ENCODE measurements at places on chromosomes 11 and 22.

DNA sequence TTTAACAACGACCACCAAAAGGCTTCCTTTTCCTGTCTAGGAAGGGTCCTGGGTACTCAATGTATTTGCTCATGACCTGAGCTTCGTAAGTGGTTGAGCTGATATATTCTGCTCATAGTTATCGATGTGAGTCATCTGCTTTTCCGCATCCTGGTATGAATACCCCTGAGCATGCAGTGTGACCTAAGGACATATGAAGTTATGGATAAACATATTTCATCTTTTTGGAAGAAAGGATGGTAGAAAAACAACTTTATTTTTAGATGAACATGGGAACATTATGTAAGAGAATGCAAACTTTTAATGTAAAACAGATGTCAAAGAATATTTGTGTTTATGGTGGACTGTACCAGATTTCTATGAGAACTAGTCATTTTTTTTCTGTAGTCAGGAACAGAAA, 28.4 kb downstream of the TRPC6 start:
- no peaks in the 10 kb centered on the region for H3K27me3 ChIP-seq
- no peaks in the 10 kb centered on the region for H3K36me3 ChIP-seq
- DNase-seq, result no peak
- H3K27ac ChIP-seq, result no peak overlapping the region
- H3K4me3 ChIP-seq, result no peak overlapping the region
- H3K4me1 ChIP-seq, result no peaks in the 10 kb centered on the region

DNA sequence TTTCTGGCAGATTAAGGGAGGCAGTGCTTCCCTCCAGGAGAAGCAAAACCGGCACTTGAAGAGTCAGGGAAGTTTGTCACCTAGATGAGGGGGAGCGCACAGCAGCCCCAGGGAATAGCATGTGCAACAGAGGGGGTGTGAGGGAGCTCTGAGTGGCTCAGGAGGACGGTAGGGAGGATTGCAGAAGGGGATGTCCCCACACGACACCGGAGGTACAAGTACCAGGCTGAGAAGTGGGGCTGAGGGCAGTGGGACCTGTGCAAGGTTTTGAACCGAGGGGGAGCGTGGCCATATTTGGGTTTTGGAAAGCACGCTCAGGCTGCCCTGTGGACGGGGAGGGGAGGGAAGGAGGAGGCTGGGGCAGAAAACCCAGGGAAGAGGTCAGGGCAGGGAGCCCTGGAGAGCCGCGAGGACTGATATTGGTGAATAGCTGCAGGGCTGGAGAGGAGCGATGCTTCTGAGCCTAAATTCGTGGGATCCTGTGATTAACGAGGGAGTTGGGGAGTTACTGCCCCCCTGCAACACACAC, 17.9 kb upstream of the TMPRSS6 start:
- H3K27ac ChIP-seq, result no peak overlapping the region
- no peak overlapping the region for H3K4me3 ChIP-seq
- peaks cover 4% of the 10 kb centered on the region for H3K4me1 ChIP-seq
- H3K27me3 ChIP-seq, result peaks cover 5% of the 10 kb centered on the region
- no peak for DNase-seq

DNA sequence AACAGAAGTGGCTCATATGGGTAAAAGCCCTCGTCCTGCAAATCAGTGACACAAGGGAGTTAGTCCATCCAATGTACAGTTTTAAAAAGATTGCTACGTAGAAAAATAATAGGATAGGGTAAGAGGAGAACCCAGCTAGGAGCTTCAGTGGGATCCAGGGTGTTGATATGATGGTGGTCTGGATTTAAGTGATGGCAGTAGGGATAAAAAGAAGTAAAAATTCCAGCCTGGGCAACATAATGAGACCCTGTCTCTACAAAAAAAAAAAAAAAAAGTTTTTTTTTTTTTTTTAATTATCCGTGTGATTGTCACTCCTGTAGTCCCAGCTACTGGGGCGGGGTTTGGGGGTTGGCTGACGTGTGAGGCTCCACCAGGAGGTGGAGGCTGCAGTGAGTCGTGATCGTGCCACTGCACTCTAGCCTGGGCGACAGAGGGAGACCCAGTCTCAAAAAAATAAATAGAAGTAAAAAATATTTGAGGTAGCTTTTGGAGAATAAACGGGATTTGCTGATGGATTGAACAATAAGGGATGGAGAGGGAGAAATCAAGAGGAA, 7.0 kb upstream of the L3MBTL2 start:
- H3K36me3 ChIP-seq, result peaks cover 2% of the 10 kb centered on the region
- peak; percentile 30 for DNase-seq
- peaks cover 6% of the 10 kb centered on the region for H3K27me3 ChIP-seq
- H3K4me3 ChIP-seq, result peak overlapping the region; percentile 93

- DNase-seq, result no peak
- H3K27ac ChIP-seq, result no peak overlapping the region
- H3K27me3 ChIP-seq, result no peaks in the 10 kb centered on the region
- no peaks in the 10 kb centered on the region for H3K36me3 ChIP-seq
- H3K4me3 ChIP-seq, result no peak overlapping the region
Observed at GRCh38 chr11:37595845-37596244, 997.8 kb upstream of the RAG2 start.

DNA sequence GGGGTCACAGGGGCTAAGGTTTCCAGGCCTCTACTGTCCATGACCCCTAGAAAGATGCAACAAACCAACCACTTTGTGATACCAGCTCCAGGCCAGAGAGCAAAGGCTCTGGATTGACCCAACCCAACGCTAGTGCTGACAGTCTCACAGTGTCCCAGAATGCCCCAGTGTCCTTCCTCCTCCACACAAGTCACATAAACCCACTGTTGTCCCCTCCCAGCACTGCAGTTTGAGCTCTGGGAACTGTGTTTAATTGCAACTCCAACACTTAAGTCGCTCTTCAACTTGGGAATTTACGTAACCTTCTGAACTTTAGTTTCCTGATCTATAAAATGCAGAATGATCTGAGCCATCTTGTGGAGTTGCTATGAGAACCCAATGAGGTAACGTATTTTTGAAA, 47.5 kb downstream of the PC start:
- H3K4me3 ChIP-seq, result peak overlapping the region; percentile 38
- H3K4me1 ChIP-seq, result peaks cover 12% of the 10 kb centered on the region
- H3K36me3 ChIP-seq, result no peaks in the 10 kb centered on the region
- no peak overlapping the region for H3K27ac ChIP-seq
- DNase-seq, result no peak

GRCh38 chr22:46064228-46064965, 85.9 kb upstream of the PPARA start:
- no peak overlapping the region for H3K27ac ChIP-seq
- no peak for DNase-seq
- no peak overlapping the region for H3K4me3 ChIP-seq
- H3K36me3 ChIP-seq, result no peaks in the 10 kb centered on the region
- peaks cover 15% of the 10 kb centered on the region for H3K27me3 ChIP-seq
- H3K4me1 ChIP-seq, result no peaks in the 10 kb centered on the region
